NCI-H1694 treated with DMSO at 0.1 percent for 48 hours (cell line): ENCODE measurements at places on chromosomes 5 and 9.

DNA sequence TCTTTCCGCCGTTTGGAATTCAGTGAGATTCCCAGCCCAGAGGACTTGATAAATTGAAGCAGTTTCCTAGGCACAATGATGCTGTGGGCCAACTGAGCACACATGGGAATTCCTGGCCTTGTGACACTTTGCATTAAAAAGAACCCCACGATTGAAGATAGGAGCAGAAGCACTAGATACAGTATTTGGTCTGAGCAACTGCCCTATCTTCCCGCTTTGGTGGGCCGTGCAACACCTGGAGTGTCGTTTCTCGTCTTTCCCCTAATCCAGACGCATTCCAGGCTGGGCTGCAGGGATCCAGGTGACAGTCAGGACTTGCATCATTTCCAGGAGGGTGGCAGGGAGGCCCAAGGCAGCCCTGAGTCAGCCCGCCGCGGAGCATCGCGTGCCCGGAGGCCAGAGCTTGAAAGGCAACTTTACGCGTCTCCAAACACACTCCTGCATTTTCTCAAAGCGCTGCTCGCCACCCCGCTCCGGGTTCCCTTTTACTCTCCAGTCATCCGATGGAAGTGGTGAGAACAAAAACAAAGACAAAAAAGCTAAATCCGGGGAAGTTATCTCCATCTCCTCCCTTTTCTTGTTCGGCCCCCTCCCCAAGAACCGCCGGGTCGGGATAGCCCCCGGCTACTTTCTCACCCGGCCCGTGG is 753 bp upstream of the STC2 start:
- no peak for DNase-seq

GRCh38 chr9:29183971-29184370 is 1610.7 kb upstream of the C9orf72 start:
- no peak for DNase-seq

- no peak for DNase-seq
Observed at GRCh38 chr5:178325311-178325678, 92.7 kb upstream of the PHYKPL start.

DNA sequence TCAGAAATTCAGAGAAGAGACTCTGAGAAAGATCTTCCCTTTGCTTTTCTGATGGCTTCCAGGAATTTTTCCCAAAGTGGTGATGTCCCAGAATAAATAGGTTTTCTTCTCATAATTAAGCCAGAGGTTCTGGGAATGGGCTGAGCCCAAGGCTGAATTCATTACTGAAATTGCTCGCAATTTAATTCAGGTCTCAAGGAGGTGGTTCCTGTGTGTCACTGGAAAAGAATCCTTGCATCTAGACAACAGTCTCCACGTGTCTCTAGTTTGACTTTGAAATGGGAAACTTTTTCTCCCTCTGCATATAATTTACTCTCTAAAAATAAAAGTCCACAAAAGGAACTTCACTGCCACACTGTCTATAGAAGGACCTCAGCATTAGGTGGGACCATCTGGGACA is 27.8 kb upstream of the STX17 start:
- no peak for DNase-seq

DNA sequence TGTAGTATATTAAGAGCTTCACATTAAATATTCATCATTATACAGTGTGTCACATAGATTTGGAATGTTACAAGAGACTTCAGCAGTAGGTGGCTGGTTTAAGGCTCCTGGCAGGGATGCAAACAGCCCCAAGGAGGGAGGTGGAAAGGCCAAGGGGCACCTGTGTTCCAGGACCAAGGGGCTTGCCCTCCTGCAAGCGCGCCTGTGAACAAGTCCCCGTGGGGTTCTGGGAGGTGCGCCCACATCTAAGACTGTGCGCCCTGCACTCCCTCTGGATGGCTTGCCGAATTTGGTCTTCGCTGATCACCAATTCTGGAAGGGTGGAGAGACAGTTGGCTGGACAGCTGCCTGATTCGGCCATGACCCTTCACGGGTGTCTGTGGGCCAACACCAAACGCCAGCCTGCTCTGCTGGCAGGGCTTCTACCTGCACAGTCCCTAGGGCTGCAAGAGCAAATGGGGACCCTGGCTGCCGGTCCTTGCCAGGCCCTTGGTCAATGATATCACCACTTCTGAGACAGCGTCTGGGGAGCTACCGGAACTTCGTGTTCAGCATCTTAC is 12.1 kb upstream of the SLC25A51 start:
- no peak for DNase-seq

DNA sequence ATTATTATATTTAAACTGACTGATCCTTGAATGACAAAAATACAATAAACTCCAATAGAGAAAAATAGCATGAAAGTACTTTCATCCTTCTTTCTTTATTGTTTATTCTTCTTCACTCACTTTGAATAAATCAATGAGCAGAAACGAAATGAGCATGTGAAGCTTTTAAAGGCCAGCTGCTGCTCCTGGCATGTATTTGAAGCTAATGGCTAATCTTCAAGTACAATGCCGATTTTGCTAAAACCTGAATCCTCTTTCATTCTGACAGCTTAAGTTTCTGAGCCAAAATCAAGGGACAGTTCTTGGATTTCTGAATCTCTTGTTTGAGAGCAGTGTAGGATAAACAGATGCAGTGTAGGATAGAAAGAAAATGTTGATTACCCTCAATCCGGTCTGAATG is 237.3 kb downstream of the CDH10 start:
- peak; percentile 12 for DNase-seq

DNA sequence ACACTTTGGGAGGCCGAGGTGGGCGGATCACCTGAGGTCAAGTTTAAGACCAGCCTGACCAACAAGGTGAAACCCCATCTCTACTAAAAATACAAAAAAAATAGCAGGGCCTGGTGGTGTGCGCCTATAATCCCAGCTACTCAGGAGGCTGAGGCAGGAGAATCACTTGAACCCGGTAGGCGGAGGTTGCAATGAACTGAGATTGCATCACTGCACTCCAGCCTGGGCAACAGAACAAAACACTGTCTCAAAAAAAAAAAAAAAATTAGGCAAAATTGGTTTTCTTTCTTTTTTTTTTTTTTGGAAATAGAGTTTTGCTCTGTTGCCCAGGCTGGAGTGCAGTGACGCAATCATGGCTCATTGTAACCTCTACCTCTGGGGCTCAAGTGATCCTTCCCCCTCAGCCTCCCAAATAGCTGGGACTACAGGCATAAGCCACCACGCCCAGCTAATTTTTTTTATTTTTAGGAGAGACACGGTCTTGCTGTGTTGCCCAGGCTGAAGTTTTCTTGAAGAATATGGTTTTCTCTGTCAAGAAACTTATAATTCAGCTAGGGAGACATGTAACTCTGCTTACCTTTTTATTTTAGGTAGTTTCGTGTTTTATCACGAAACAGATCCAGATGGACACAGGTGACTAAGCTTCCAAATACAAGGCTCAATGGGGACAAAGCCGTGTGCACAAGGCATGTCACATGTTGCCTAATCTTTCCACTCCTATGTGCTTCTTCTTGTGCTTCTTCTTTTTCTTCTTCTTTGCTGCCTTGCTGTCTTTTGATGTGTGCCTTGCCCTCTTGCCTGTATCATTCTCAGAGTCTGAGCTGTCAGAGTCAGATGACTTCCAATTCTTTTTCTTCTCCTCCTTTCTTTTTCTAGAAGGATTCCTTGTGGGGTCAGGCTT is 14.3 kb downstream of the TTC1 start:
- no peak for DNase-seq

- no peak for DNase-seq
Observed at GRCh38 chr9:136634904-136635303, 27.8 kb upstream of the EGFL7 start.

DNA sequence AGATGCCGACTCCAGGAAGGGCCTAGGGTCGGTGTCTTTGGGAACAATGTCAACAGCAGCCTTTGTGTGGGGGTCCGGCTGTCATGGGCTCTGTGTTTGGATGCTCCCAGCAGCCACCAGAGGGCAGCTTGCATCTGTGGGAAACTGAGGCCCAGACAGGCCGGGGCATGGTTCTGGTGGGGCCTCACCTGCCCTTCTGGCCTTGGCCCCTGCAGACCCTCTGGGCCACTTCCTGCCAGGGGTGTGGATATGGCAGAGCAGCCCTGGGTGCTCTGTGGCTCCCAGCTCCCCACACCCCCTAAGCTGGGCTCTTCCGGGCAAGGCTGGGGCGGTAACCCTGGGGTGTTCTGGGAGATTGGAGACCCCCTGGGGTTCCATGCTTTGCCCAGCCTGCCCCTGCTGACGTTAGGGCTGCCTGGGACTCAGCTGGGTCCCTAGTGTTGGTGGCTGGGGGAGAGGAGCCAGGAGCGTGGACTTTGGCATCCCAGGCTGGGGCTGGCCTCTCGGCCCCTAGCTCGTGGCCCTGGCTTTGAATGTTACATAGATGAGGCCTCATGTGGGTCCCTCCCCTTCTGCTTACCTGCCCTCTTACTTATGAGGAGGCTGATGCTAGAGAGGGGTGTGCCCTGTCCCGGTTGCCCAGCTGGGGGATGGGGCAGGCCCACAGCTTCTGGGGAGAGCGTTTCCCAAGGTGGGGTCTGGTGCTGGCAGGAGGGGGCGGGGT is 38.3 kb downstream of the RXRA start:
- DNase-seq: no peak

DNA sequence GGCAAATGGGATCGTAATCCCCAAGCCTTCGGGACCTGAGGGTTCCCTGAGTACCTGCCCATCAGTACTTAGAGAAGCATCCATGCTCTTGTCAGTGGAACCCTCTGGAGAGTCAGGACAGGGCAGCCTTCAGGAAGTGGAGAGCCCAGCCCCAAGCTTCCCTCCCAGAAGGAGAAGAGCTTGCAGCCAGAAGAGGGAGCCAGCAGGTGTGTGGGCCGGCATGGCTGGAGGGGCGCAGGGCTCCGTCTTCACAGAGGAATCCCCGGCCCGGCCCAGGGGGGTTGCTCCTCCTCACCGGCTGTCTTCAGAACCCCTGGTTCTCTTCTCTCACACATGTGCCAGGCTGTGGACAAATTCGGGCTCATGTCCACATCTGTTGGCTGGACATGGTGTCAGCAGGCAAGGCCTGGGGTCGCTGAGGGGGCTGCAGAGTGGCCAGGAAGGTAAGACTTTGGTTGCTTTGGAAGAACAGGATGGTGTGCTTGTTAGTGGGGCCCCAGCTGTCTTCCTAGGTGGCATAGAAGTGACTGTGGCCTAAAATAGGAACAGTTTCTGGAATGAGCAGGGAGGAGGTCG is 58.9 kb upstream of the RXRA start:
- DNase-seq: no peak

DNA sequence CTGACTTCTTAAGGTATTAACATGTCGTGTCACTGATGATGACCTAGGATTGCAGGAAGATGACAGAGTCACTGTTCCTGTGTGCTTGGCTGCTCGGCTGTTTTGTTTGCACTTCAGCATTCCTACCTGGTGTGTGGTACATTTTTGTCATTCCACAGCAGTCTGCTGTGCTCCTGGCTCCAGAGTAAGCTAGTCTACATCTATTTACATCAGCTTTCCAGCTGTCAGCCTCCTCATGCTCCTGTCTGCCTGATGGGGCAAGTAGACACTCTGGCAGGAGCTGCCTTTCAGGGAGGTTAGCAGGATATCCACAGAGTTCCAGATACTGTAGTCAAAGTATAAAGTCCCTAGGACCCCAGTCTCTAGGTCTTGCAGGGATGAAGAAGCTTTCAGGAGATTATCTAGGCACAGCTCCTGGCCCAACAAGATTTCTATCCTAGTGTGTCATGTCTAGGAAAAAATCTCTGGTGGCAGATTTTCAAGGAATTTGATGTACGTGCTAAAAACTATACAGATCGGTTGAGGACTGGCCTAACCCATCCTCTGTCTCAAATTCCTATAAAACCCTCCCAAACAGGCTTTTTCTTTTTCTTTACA is 28.4 kb downstream of the RUSC2 start:
- DNase-seq: peak; percentile 1

DNA sequence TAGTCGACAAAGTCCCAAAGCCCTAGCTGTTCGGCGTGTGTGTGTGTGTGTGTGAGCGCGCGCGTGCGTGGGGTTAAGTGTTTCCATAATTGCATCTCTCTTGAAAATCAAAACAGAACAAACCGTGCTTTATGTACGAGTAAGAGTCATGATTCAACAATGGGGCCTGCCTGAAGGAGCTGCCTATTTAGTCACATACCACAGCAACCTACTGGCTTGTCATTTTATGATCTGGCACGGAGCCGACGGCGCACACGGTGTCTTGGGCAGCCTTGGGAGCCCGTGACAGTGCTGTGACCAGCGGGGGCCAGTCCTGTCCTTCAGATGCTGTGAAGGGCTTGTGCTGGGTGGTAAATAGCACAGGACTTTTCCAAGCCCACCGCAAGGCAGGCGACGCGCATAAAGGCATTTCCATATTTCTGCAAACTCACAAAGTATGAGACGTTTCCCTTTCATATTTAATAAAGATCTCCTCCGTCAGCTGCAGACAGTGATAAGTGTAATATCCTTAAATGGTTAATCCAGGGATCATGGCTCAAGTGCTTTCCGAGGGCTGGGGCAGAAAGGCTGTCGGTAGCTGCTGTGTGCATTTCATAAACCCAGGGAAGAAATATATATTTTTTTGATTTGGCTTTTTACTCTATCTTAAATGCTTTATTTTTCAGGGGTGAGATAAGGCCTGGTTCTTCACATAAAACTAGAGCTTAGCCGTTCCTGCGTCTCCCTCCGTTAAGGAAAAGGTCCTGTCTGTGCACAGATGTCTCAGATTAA is 270.2 kb upstream of the IRX1 start:
- DNase-seq: no peak

DNA sequence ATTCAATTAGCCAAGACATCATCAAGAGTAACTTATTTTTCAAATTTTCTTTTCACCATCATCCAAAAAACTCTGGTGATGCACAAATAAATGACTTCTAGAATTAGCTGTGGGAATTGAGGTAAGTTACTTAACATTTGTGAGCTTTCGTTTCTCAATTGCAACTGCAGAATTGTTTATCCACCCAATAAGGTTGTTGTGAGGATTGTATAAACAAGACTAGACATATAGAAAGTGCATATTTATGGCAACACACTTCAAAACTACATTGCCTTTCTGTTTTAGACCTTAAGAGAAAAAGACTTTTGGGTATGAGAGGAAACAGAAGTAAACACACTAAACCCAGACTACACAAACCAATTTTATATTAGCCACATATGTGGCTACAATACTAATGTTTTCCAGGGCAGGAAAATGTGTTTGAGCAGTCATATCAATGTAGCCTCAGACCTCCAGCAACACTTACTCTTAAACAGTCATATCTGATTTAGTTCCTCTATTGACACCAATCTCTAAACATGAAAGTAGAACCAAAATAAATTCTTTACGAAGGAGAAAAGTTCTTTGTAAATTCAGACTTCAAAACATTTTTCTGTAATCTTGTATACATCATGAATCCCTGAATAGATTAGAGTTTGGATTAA is 488.0 kb upstream of the CYLC2 start:
- DNase-seq: no peak

- DNase-seq: no peak
Observed at GRCh38 chr9:33159777-33160127, 7.4 kb downstream of the B4GALT1 start.
